Activated CD8-positive, alpha-beta T cell treated with anti-CD3 and anti-CD28 coated beads, Interleukin-2, amount 10 ng/mL, durations not matched to agents 7 days and 5 days (primary cell): ENCODE measurements at places on chromosomes 13 and 19.

- peak; percentile 41 for DNase-seq
Observed at GRCh38 chr19:35155441-35155840, 906 bp downstream of the FXYD5 start.

DNA sequence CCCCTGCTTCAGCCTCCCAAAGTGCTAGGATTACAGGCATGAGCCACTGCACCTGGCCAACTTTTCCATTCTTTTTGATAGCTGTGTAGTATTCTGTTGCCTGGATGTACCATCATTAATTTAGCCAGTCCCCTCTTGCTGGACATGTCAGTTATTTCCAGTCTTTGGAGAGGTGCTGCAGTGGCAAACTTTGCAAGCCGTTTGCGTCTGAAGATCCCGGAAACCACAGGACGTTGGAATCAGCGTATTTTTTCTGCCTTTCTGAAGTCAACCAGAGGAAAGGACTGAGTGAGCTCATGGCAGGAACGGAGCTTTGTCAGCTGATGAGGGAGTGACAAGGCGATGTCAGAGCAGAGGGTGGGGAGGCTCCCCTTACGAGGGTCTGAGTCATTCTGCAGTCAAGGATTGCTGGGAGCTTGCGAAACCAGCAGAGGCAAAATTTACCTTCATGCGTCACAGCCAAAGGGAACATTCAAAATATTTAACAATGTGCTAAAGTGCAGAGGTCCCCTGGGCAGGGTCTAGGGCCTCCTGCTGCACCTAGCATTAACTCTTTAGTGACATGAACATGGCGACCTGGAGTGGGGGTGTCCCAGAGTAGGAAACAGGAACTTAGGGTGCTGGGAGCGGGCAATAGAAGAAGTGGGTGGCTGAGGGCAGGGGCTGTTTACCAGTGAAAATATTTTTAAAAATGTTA, 5.6 kb downstream of the C5AR1 start:
- no peak for DNase-seq

- DNase-seq: no peak
Observed at GRCh38 chr19:48991873-48992580, 1.1 kb downstream of the GYS1 start.

- no peak for DNase-seq
Observed at GRCh38 chr19:48367855-48368254, 3.7 kb downstream of the SYNGR4 start.

DNA sequence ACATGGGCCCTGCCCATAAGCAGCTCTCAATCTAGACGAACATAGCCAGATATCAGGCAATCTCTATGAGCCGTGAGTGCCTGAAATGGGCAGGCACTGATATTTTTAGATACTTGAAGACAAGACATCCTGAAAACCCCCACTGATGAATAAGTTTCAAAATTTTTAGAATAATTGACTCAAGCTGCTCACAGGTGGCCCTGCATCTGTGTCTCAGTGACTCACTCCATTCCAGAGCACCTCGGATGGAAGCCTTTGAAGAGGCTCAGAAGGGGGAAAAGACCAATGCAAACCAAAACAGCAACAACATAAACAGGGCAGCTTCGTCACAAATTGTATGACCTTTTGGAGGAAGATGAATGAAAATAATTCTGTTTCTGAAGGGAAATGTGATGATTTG, 42.8 kb upstream of the SLC46A3 start:
- DNase-seq: no peak

DNA sequence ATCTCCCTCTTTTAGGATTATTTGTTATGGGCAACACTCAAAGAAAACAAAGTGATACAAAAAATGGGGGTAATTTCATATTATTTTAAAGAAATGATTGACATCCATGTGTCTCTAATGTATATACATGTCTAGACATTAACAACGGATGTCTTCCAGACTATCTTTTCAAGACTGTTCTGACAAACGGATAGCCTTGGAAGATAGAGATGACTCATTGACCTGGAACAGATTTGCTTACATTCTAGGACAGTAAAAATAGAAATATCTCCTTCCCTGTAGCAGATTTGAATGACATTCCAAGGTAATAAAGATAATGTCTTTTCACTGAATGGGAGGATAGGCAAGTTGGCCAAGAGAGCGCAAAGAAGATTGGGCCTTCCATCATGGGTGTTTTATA, 26.2 kb upstream of the SLITRK6 start:
- no peak for DNase-seq

- no peak for DNase-seq
Observed at GRCh38 chr19:42552086-42553065, 24.1 kb upstream of the CEACAM1 start.
